ENCODE measurements at places on chromosomes 6 and 20.

- DNase-seq = no peak
These were observed 33.2 kb upstream of the MYB start for GRCh38 chr6:135147637-135148592.

DNA sequence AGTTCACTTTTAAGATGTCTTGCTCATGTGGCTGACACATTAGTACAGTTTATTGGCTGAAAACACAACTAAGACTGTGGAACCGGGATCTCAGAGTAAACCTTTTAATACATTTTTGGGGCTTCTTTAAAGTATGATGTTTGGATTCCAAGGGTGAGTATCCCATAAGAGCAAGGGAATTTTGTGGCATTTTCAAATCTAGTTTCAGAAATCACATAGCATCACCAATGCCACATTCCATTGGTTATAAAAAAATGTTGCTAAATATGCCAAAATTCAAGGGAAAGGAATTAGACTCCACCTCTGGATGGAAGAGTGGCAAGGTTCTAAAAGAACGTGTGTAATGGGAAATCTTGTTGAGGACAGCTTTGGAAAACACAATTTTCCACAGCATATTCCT is 338.6 kb downstream of the COL12A1 start:
- DNase-seq = no peak

DNA sequence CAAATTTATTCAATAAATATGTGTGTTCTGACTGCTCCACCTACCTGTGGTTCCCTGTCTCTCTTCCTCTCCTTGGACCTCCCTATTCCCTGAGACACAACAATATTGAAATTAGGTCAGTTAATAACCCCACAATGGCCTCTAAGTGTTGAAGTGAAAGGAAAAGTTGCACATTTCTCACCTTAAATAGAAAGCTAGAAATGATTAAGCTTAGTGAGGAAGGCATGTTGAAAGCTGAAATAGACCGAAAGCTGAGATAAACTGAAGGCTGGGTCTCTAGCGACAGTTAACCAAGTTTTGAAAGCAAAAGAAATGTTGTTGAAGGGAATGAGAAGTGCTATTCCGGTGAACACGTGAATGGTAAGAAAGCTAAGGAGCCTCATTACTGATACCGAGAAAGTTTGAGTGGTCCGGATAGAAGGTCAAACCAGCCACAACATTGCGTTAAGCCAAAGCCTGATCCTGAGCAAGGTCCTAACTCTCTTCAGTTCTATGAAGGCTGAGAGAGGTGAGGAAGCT is 34.1 kb downstream of the UST start:
- no peak for DNase-seq

- DNase-seq = no peak
These were observed at the start of gene SRPK1 for GRCh38 chr6:35920793-35921732. SRPK1 (minus strand) TSS chr6:35921098; CDS start chr6:35921056, 42 bp downstream.

GRCh38 chr6:6619021-6619794 is 30.7 kb downstream of the LY86 start:
- DNase-seq = no peak

DNA sequence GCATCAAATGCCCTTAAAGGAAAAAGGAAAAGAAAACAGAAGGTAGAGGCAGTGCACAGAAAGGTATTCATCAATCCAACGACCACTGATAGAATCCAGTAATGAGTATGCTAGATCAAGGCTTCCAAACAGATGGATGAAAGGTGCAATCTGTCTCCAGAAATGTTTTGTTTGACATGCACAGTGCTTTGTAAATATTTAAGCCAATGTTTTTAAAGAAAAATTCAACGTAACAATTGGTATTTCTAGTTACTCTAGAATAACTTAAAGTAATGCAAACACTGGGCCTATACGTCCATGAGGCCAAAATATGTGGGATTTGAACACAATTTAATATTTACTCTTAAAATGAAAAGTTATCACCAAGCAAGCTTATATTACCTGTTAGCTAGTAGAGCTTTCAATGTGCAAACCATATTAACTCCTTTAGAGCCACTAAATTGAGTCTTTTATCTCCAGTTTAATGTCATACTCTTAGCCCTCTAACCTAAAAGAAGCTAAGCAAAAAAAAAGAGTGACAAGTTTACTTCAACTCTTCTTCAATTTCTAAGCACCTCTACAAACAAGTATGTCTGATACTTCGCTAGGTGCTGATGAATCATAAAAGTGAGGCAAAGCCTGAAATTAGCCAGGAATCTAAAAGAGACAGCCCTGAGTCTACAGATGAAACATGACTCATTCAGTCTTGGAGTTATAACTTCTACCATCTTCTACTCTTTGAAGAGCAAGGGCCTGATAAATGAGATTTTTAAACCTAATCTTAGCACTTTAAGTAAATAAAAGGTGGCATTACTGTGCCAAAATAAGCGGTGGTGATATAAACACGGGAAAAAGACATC is 169.8 kb downstream of the PTPRK start:
- no peak for DNase-seq

- DNase-seq = no peak
These were observed 352.4 kb downstream of the LAMA2 start for GRCh38 chr6:129235167-129236000.

DNA sequence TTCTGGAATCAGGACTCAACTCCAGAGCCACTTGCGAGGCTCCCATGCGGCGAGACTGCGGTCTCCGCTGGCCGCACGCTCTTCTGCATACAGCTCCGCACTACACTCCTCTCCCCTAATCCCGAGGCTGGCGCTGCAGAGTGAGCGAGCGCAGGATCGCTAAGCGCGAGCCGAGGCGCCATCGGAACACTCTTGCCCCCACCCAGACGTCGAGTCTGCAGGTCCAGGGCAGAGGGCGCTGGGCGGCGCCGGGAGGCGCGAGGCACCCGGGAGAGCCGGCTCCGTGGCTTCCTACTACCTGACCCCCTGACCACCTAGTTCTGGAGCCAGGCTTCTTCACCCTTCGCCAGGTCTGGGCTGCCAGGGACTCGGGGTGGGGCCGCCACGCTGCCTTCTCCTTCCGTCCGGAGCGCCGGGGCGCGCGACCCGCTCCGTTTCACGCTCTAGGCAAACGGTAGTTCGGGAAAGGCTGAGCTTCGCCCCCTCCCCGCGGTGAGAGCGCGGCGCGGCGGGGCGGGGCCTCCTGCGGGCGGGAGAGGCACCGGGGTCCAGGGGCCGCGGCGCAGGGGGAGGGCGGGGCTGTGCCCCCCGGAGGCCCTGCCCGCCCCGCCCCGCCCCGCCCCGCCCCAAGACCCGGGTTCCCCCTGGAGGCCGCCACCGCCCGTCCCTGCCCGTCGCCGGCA is 5.4 kb upstream of the TUBB2A start:
- DNase-seq = no peak

DNA sequence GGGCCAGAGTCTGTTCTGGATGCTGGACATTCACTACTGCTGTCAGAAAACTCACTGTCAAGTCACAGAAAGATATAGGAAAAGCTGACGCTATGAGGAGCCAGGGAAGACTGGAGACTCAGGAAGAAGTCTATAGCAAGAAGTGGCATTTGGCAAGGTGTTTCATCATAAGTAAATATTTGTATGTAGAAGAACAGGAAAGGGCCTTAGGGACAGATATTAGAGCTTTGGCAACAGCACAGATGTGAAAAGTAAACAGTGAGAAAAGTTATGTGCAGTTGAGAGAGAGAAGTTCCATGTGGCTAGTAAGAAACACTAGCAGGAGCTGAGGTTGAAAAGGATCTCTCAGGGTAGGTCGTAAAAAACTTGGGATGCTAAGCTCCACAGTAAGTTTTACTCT is 868.9 kb downstream of the PHF3 start:
- no peak for DNase-seq

DNA sequence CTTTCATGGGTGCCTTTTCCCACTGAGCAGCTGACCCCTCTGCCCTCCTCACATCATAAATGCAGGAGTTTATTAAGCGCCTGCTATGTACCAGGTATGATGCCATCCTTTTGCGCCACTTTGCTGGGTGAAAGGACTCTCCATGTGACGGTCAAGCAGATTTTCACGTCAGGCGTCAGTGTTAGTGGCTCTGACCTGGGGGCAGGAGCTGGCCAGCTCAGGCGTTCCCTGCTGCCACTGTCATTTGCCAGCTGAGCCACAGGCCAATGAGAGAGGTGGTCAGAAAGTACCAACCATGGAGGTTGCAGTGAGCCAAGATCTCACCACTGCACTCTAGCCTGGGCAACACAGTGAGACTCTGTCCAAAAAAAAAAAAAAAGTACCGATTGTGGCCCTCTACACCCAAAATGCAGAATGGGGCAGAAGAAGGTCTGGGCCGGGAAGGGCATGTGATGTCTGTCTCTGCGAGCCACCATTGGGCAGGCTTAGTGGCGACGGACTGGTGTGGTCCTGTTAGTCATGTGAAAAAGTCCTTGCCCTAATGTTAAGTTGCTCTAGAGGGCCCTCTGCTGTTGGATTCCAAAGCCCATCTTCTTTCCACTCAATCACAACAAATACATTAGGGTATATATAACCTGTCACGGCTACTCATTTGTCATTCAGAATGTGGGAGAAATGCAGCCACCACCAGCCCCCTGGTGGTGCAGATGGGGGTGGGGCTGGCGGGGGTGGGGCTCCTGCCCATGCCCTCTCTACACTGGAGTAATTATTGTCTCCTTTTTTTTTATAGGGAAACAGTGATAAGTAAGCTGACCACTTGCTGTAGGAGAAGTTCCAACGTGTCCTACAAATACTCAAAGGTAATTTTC is 18.4 kb upstream of the SLC22A1 start:
- no peak for DNase-seq

DNA sequence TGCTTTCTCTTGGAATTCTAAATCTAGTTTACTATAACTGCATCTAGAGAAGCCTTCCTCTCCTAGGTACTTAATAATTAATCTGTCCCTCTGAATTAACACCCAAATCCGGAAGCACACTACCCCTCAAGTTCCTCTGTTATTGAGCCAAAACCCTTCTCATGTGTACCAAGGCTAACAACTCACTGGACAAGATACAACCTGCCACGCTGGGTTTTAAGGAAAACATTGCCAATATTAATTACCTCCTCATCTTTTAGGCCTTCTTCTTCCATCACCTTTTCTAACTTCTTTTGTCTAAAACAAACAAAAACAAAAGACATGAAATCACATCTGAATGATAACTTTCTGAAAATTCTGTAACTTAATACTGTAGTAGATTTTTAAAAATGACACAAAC is 21.9 kb downstream of the STK38 start:
- DNase-seq = no peak

- no peak for DNase-seq
These were observed 215.2 kb downstream of the NFATC2 start for GRCh38 chr20:51327251-51327841.

DNA sequence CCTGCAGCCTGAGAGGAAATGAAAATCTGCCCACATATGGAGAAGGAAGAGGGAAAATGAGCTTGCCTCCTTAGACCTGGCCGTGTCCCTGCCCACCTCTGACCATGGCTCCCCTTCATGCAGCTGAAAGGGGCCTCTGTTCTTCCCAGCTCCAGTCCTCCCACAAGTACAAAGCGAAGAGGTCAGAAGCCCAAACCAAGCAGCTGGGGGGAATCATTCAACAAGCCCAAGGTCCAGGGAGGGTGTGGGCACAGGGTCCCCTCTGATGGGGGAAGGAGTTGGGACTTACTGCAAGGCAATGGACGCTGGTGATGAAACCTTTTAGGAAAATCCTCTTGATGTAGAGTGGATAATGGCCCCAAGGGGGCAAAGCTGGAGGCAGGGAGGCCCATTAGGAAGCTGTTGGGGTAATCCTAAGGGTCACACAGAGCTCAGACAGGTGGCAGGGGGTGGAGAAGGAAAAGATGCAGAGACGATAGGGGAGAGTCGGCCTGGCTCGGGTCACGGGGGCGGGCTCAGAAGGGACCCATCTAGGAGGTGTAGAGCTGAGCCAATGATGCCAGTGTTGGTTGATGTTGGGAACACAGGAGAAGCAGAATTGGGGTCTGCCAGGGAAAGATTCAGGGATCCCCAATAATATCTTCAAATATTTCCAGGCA is 16.1 kb upstream of the GRM4 start:
- DNase-seq = no peak

DNA sequence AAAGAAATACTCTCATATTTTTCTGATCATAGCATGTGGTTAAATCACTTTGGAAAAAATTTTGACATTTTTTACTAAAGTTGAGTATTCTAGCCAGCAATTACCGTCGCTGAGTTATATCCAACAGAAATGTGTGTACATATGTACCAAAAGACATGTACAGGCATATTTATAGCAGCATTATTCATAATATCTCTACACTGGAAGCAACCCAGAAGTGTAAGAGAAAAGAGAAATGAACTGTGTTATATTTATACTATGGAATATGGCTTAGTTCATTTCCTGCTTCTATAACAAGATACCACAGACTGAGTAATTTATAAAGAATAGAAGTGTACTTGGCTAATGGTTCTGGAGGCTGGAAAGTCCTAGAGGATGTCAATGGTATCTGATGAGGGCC is 474.0 kb upstream of the GJE1 start:
- no peak for DNase-seq

- no peak for DNase-seq
These were observed 12.9 kb downstream of the TPMT start for GRCh38 chr6:18141805-18142590.

GRCh38 chr20:41214202-41214601 is 76.9 kb downstream of the PLCG1 start:
- DNase-seq = no peak

DNA sequence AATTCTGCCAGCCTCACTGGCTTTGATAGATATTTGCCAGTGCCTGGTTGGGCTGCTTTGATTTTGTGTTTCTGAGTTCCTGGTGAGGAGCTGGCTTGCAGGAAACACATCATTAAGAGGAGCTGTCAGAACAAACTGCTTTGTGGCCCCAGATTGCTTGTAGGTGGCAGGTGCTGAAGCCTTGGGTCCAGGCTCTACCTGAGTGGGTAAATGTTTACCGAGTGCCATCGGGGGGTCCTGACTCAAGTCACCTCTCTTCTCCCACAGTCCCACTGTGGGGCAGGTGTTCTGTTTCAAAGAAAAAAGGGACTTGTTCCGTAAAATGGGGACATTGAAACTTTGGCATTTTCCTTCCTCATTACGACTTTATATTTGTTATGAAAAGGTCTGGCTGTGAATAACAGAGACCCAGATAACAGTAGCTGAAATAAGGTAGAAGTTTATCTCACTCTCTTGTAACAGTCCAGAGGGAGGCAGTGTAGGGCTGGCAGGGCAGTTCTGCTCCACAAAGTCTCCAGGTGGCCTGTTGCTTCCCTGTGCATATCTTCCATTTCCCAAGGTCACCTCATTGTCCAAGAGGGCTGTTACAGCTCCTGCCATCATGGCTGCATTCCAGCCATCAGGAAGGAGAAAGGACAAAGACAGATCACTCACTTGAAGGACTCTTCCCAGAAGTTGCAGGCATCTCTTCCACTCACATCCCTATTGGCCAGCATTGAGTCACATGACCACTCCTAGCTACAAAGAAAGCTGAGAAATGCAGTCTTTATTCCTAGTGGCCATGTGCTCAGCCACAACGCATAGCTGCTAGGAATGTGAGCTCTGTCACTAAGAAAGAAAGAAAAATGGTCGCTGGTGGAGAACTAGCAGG is 149.9 kb upstream of the KCNG1 start:
- no peak for DNase-seq

Measured in BJ (cell line).